Right atrium auricular region (tissue), 2 donors: ENCODE measurements at places on chromosomes 5 and 9. TPM values are rescaled to one million over a fixed set of nuclear protein-coding genes. Genes with fewer than 3 reads are reported as not detected.
A peak's percentile ranks its signal among the peaks of the same experiment; 100 is the strongest.

DNA sequence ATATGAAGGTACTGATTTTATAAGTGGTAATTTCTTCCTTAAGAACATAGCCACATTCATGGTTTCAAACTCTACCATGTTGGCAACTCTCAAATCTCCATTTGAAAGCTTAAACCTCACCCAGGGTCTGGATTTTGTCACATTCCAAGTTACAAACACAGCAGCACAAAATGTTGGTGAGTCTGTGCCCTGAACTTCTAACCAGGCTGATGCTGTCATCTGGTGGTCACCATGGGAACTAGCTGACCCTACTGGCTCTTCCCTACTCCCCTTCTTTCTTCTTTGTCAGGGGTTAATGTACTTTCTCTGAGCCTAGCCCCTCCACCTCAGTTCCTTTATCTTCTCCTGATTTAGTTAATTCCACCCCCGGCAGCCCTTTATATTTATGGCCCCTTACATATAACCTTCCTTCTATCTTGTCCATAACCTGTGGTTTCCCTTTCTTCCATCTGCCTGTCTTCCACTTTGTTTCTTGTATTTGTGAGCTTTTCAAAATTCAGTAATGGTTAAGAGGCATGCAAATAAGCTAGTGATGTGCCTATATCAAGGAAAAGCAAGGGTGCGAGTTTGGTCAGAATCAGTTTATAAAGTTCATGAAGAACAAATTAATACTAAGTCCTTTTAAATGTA is 35.9 kb downstream of the TGFBR1 start:
- H3K4me3 ChIP-seq, result no peak overlapping the region
- H3K4me1 ChIP-seq, result no peaks in the 10 kb centered on the region
- no peak for DNase-seq
- peaks cover 29% of the 10 kb centered on the region for H3K36me3 ChIP-seq
- no peak overlapping the region for H3K27ac ChIP-seq

- no peaks in the 10 kb centered on the region for H3K36me3 ChIP-seq
- no peak for DNase-seq
- H3K4me3 ChIP-seq, result no peak overlapping the region
- H3K27me3 ChIP-seq, result no peaks in the 10 kb centered on the region
Measured at GRCh38 chr5:156420665-156421064, 93.7 kb downstream of the SGCD start.

DNA sequence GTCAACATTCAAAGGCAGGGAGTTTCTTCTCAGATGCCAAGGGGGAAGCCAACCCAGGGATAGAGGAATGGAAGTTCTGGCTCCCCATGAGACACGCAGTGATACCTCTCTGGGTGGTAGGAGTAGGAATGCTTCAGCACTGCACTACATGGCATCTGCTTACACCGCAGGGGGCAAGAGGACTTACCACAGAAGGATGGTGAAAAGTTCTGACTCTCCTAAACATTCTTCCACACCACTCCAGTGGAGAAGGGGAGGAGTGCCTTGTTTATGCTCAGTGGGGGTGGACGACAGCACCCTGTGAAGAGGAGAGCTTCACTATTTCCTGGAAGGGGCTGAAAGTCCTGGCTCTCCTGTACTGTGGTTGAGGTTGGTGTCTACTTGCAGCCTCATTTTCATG is 1011.3 kb upstream of the WWC1 start:
- no peaks in the 10 kb centered on the region for H3K36me3 ChIP-seq
- no peaks in the 10 kb centered on the region for H3K4me1 ChIP-seq
- no peaks in the 10 kb centered on the region for H3K27me3 ChIP-seq
- no peak for DNase-seq

- no peaks in the 10 kb centered on the region for H3K27me3 ChIP-seq
- no peak overlapping the region for H3K27ac ChIP-seq
- H3K36me3 ChIP-seq, result peaks cover 27% of the 10 kb centered on the region
- DNase-seq, result no peak
- H3K4me1 ChIP-seq, result peaks cover 34% of the 10 kb centered on the region
- H3K4me3 ChIP-seq, result no peak overlapping the region
Measured at GRCh38 chr9:137580954-137581322, 2.2 kb upstream of the DPH7 start.

DNA sequence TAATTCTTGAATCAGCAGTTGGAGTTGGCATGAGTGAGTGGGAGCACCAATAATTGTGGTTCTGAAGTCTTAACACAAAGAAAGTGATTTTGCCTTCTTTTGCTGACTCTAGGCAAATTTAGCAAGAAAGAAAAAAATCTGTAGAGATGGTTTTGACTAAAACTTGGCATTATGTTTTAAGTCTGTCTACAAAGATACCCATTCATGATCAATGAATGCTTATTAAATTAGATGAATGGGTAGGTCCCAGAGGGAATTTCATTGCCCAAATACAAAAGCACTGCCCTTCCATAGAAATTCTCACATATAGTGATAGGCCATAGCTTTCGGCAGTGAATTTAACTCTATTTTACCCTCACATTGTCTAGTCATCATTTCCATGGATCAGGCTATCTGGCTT is 428.6 kb upstream of the ADAMTSL1 start:
- H3K36me3 ChIP-seq, result no peaks in the 10 kb centered on the region
- H3K27ac ChIP-seq, result no peak overlapping the region
- H3K4me3 ChIP-seq, result no peak overlapping the region
- no peak for DNase-seq

GRCh38 chr9:124815601-124816000 is 37.7 kb upstream of the WDR38 start:
- H3K27ac ChIP-seq, result no peak overlapping the region
- no peak for DNase-seq
- H3K36me3 ChIP-seq, result no peaks in the 10 kb centered on the region
- no peak overlapping the region for H3K4me3 ChIP-seq

DNA sequence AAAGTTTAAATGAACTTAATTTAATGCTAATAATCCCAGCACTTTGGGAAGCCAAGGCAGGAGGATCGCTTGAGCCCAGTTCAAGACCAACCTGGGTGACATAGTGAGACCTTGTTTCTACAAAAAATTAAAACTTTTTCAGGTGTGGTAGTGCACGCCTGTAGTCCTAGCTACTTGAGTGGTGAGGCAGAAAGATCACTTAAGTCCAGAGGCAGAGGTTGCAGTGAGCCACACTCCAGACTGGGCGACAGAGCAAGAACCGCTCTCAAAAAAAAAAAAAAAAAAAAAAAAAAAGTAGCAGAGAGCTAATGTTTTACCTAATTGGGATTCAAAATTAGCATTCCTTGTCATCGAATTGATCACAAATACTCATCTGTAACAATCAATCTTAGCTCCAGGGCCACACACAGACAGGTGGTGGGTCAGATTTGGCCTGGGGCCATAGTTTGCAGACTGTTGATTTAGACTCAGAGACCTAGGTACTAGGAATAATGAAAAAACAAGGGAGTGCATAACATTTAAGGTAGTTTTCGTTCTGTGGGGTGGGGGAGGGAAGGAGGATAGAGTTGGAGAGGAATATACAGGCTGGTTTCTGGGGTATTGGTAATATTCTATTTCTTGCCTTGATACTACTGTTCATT is 21.4 kb downstream of the HSDL2 start:
- H3K4me1 ChIP-seq, result no peaks in the 10 kb centered on the region
- no peaks in the 10 kb centered on the region for H3K27me3 ChIP-seq
- H3K4me3 ChIP-seq, result no peak overlapping the region
- no peak for DNase-seq

- no peak for DNase-seq
- no peaks in the 10 kb centered on the region for H3K4me1 ChIP-seq
- no peak overlapping the region for H3K4me3 ChIP-seq
Measured at GRCh38 chr5:87195104-87195591, 72.5 kb upstream of the RASA1 start.

DNA sequence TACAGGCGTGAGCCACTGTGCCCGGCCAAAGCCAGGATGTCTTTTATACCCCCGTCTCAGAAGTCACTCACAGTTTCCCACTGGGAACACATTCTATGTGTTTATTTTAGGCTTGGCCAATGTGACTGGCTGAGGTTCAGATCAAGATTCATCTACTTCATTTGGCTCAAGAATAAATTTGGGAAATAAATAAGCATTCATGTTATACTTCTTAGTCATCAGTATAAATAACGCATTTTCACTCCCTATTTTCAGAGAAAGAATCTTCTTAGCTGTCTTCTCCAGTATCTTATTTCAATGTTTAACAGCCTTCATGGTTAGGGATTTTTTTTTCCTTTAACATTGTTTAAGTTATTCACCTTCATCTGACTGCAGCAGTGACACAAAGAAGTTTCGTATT is 11.8 kb downstream of the S100Z start:
- H3K27me3 ChIP-seq, result no peaks in the 10 kb centered on the region
- no peak for DNase-seq
- no peaks in the 10 kb centered on the region for H3K36me3 ChIP-seq
- no peak overlapping the region for H3K27ac ChIP-seq

DNA sequence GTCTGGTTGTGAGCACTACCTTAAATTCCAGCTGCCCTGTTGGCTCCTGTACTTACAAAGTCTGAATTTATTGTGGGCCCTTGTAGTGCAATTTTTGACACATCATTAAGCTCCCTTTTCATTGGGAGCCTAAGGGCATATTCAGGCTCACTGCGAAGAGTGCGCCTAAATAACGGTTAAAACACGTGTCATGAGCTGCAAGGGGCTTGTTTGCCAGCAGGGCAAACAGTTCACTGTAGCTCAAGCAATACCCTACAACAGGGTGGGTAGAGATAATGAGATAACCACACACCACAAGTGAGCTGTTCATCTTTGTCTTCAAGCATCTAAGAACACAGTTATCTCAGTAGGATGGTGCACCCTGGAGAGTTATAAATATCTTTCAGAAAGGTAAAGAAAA is 214.2 kb downstream of the SLF1 start:
- no peak for DNase-seq
- no peaks in the 10 kb centered on the region for H3K4me1 ChIP-seq
- no peaks in the 10 kb centered on the region for H3K27me3 ChIP-seq
- H3K4me3 ChIP-seq, result no peak overlapping the region
- H3K36me3 ChIP-seq, result no peaks in the 10 kb centered on the region

- peak overlapping the region; percentile 60 for H3K27ac ChIP-seq
- H3K4me1 ChIP-seq, result no peaks in the 10 kb centered on the region
- DNase-seq, result peak; percentile 99
- H3K27me3 ChIP-seq, result no peaks in the 10 kb centered on the region
Measured at GRCh38 chr9:36148311-36149051, 11.9 kb downstream of the GLIPR2 start.

GRCh38 chr9:4375424-4376200 is 75.7 kb upstream of the GLIS3 start:
- H3K4me1 ChIP-seq, result no peaks in the 10 kb centered on the region
- DNase-seq, result no peak
- no peaks in the 10 kb centered on the region for H3K36me3 ChIP-seq

GRCh38 chr5:75862872-75863271 is 145.6 kb upstream of the POC5 start:
- no peak overlapping the region for H3K27ac ChIP-seq
- no peaks in the 10 kb centered on the region for H3K27me3 ChIP-seq
- no peaks in the 10 kb centered on the region for H3K4me1 ChIP-seq
- H3K36me3 ChIP-seq, result no peaks in the 10 kb centered on the region

DNA sequence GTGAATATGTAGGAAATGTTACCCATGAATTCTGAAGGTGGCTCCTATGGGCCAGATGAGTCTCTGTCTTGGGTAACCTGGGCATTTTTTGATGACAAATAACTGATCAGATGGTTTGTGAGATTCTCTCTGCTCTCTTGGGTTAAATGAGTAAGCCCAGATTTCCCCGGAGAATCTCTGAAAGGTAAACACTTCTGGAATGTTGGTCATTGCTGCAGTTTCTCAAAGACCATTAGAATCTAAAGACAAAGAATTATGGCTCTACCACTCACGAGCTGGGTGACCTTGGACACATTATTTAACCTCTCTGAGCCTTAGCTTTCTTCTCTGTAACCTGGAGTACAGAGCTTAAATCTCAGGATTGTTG is 191.2 kb downstream of the DAB2IP start:
- no peaks in the 10 kb centered on the region for H3K4me1 ChIP-seq
- no peaks in the 10 kb centered on the region for H3K27me3 ChIP-seq
- H3K4me3 ChIP-seq, result no peak overlapping the region
- DNase-seq, result no peak
- H3K27ac ChIP-seq, result no peak overlapping the region
- H3K36me3 ChIP-seq, result no peaks in the 10 kb centered on the region

- no peaks in the 10 kb centered on the region for H3K36me3 ChIP-seq
- DNase-seq, result no peak
- no peaks in the 10 kb centered on the region for H3K27me3 ChIP-seq
- H3K4me1 ChIP-seq, result no peaks in the 10 kb centered on the region
- no peak overlapping the region for H3K4me3 ChIP-seq
Measured at GRCh38 chr9:80648336-80648735, 1041.0 kb downstream of the TLE1 start.

GRCh38 chr9:78091731-78092130 is 60.1 kb upstream of the GNAQ start:
- no peak for DNase-seq
- H3K27me3 ChIP-seq, result no peaks in the 10 kb centered on the region
- no peak overlapping the region for H3K4me3 ChIP-seq
- no peak overlapping the region for H3K27ac ChIP-seq
- no peaks in the 10 kb centered on the region for H3K36me3 ChIP-seq

TSSK1B gene
- total RNA-seq, result not detected

BAAT gene
- not detected for total RNA-seq

STPG3 gene
- total RNA-seq, result not detected

IL3 gene
- total RNA-seq, result not detected
